ENCODE measurements at places on chromosomes 4 and X.

- DNase-seq, result no peak
Measured at GRCh38 chr4:3485011-3485791, 22.1 kb downstream of the DOK7 start.

DNA sequence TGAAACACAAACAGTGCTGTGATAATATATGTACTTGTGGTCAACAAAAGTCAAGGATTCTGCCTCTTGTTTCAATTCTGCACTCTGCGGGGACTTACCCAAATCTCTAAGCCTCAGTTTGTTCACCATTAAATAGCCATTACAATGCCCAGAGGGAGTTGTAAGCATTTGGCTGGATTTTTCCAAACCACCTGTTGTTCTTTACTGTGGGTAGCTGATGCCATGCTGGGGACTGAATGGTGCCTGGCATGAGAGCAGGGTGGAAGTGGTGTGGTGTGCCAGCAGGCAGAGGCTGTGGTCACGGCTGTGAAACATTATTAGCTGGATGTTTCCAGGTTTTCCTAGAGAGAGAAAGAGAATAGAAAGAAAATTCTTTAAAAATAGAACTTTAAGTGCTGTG lies 60.7 kb upstream of the PAK3 start:
- DNase-seq, result no peak

- DNase-seq, result no peak
Measured at GRCh38 chrX:49206543-49206942, 6.5 kb upstream of the SYP start.

GRCh38 chr4:5809216-5809776 lies 83.6 kb downstream of the CRMP1 start:
- DNase-seq, result no peak

GRCh38 chrX:1591863-1592469 lies 562 bp downstream of the AKAP17A start:
- DNase-seq, result no peak

DNA sequence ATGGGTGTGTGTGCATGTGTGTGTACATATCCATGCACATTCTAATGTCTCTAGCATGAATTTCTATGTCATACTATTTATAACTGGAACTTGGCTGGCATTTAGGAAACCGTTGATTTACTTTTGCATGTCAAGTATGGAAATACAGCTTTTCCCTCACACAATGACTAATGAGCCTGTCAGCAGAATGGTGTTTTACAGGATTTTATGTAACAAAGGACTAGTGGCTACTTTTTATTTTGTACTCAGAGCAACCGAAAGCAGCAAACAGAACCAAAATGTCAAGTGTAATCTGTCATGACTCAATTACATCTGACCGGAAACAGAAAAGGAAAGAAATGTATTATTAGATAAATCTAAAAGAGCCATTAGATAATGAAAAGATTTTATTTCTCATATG lies 1911.5 kb upstream of the AGA start:
- no peak for DNase-seq

GRCh38 chrX:15435836-15436619 lies 51.8 kb upstream of the VEGFD start:
- DNase-seq, result no peak

DNA sequence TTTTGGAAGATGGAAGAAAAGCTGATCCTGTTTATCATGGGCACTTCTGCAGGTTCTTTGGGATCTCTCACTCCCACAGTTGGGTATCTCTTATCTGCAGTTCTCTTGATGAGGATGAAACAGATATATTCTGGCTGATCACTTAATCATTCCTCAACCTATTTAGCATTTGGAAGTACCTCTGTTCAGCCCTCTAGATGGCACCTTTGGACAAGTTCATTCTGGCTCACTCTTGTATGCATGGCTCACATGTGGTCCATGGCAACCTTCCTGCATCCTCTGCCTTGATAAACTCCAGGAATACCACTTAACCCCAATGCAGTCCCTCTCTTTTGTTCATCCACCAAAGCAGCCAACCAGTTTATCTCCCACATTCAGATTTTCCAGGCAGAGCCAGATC lies 74.2 kb downstream of the SMARCA5 start:
- no peak for DNase-seq

GRCh38 chrX:31580227-31580626 lies 508.4 kb upstream of the FTHL17 start:
- no peak for DNase-seq

- DNase-seq, result no peak
Measured at GRCh38 chrX:84865113-84865512, 138.6 kb upstream of the APOOL start.

DNA sequence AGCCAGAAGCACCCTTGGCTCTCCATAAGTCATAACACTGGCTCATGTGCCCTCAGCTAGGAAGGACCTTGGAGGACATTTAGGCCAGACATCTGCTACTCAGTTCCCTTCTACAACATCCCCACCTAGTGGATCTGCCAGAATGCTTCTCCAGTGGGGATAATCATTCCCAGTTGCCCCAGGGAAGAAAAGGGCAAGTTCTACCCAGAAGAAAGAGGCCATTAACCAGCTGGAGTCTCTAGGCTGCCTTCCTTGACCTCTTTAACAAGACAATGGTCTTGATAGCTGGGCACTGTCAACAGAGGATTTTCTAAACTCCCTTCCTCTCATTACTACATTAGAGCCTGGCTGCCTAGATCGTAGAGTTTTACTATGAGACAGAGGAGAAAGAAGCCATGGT lies 42.0 kb downstream of the LGI2 start:
- DNase-seq, result no peak

DNA sequence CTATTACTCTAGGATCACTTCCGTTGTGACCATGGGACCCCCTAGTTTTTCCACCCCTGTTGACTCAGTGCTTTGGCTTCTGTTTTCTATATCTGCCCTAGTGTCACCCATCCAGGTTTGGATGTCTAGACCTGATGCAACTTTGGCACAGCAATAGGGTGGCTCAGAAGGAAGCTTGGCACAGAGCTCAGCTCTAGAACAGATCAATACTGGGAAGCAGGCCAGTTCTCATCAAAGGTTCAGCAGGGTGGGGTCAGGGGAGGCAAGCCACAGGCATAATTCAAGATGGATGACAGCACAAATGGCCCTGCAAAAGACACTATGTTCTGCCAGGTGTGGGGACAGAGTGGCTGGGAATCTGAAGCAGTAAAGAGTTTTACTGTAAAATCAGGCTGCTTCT lies 74.2 kb upstream of the EGFL6 start:
- no peak for DNase-seq

DNA sequence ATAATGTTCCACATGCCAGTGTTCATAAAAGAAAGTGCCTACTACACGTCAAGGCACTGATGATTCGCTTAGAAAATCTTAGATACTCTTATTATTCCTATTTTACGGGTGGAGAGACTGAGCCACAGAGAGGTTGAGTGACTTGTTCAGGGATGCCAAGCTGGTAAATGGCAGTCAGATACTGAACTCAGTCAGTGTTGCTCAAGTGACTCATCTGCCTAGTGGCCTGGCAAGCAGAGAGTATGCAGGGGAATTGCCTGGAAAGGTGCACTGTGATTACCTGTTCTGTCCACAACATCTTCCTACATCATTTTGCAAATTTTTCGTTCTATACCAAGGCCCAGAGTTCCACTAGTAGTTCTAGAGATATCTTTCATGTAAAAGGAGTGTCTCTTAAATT lies 68.4 kb downstream of the RAPGEF2 start:
- no peak for DNase-seq

DNA sequence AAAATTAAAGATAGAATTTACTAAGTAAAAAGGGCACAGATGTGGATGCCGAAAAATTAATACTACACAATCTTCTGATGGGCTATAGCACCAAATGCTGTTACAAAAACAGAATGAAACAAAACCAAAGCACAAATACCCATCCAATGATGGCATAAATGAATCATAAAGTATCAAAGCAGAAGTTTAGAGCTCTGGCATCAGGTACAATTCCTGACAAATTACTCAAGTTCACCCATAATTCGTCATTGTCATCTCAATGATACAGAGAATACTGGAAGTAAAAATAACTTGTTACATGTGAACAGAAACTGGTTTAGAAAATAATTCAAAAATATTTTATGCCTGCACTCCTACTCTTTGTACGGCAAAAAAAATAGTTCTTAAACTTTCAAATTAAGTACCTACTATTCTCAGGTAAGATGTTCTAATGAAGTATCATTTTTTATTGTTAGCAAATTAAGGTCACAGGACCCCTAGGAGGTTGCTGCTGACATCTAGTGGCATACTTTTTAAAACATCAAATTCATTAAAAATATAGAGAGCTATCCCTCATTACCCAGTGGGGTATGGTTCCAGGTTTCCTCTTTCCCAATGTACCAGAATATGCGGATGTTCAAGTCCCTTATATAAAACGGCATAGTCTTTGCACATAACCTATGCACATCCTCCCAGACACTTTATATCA lies 126.1 kb downstream of the INPP4B start:
- no peak for DNase-seq

- DNase-seq, result no peak
Measured at GRCh38 chr4:53780736-53781400, 189.6 kb upstream of the LNX1 start.

GRCh38 chrX:28626515-28626914 lies 39.3 kb downstream of the IL1RAPL1 start:
- DNase-seq, result no peak

DNA sequence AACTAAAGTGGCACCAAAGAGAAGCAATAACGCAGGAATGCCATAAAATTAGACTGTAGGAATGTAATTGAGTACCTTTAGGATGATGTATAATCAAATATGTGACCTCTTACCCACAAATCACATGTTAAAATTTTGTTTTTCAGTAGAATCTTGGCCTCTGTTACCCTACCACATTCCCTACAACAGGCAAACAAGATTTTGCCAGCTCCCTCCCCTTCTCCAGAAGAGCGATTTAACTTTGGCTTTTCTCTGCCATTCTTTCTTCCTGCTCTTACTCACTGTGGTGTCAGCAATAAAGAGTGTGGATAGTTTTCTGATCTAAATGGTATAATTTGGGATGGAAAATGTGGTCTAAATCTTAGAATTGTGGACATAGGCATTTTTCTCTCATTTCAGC lies 57.2 kb downstream of the TRIM2 start:
- DNase-seq, result no peak

DNA sequence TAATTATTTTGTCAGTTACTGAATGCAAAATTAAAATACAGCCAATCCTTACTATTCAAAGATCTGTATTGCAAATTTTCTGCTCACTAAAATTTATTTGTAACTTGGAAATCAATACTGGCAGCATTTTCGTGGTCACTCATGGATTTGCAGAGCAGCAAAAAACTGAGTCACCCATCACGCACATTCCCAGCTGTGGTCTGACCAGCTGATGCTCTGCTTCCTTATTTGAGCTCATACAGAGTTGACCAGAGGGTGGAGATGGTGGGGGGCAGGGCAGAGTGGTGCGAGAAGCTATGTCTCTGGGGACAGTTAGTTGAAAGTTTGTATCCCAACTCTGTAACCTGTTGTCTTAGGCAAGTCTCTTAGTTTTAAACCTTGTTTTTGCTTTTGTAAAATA lies 214.8 kb downstream of the SPCS3 start:
- DNase-seq, result no peak

DNA sequence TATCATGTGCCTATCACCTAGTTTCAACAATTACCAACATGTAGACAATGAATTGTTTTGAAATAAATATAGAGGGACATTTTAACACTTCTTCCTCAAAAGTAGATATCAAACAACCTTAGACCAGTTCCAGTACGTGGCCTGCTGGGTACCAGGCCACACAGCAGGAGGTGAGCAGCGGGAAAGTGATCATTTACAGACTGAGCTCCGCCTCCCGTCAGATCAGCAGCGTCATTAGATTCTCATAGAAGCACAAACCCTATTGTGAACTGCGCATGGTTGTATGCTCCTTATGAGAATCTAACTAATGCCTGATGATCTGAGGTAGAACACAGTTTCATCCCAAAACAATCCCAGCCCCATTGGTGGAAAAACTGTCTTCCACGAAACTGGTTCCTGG lies 6.5 kb downstream of the BBS7 start:
- DNase-seq, result no peak

DNA sequence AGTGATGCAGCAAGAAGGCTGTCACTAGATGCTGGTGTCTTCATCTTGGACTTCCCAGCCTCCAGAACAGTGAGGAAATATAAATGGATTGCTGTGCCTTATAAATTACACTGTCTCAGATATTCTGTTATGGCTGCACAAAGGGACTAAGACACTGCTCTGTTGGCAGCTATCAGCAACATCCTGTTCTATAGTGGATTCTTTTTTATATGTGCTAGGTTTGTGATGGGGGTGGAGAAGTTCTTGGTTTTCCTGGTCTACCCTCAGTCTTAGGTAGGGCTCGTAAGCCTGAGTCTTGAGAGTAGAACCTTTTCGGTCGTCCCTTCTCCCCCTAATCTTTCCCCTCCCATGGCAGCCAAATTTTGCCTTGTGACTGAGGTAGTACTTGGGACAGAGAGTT lies 17.3 kb downstream of the STIM2 start:
- no peak for DNase-seq

- no peak for DNase-seq
Measured at GRCh38 chr4:2046031-2046961, 12.8 kb upstream of the NAT8L start.

GRCh38 chr4:112523008-112523721 lies 7.2 kb upstream of the NEUROG2 start:
- no peak for DNase-seq

GRCh38 chr4:159017323-159018026 lies 85.4 kb upstream of the RAPGEF2 start:
- no peak for DNase-seq

DNA sequence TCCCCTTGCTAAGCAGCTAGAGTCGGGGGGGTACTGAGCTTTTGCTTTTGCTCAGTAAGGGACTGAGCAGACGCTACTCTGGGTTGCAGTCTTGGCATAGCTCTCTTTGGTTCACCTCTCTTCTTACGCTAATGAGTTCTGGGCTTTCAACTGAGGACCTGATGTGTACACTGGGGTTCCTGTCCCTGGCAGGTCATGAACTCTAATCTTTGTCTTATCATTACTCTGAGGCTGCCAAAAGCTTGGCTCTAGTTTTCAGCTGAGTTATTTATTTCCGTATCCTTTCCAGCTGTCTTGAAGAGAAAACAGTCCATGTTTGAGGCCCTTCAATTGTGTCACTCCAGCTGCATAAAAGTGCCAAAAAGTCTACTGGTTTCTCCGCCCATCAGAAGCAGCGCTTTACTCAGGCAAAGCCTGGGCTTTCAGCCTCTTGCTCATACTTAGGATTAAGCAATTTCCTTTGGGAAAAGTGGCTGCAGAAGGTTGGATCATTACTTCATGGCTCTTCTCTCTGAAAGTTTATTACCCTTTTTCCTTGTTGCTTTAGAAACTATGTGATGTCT lies 121.0 kb upstream of the STOX2 start:
- DNase-seq, result no peak

GRCh38 chrX:17292111-17292527 lies 82.9 kb upstream of the NHS start:
- DNase-seq, result no peak

GRCh38 chrX:140034916-140035315 lies 69.6 kb upstream of the CXorf66 start:
- no peak for DNase-seq

Data from effector memory CD4-positive, alpha-beta T cell (primary cell).